ENCODE measurements at places on chromosomes 6 and 20. TPM values are rescaled to one million over a fixed set of nuclear protein-coding genes. Genes with fewer than 3 reads are reported as not detected.

Gene DNMT3B
- 5.2 TPM for total RNA-seq

Gene MUC21
- total RNA-seq, result not detected

Gene MCHR2
- total RNA-seq, result not detected

Gene JAG1
- total RNA-seq, result 41.2 TPM

Gene CYP24A1
- 193 TPM for total RNA-seq

Gene NMBR
- total RNA-seq, result not detected

Gene FNDC11
- total RNA-seq, result 0.21 TPM

Gene PRDM13
- 0.84 TPM for total RNA-seq

Gene CLPSL2
- 2.0 TPM for total RNA-seq

Gene SOX18
- total RNA-seq, result 1.8 TPM

Gene MEP1A
- not detected for total RNA-seq

Measured in A549 treated with GW870086 at 1 μM for 4 hours (cell line).